ENCODE measurements at places on chromosomes 5 and 9. TPM values are rescaled to one million over a fixed set of nuclear protein-coding genes. Genes with fewer than 3 reads are reported as not detected.

DNA sequence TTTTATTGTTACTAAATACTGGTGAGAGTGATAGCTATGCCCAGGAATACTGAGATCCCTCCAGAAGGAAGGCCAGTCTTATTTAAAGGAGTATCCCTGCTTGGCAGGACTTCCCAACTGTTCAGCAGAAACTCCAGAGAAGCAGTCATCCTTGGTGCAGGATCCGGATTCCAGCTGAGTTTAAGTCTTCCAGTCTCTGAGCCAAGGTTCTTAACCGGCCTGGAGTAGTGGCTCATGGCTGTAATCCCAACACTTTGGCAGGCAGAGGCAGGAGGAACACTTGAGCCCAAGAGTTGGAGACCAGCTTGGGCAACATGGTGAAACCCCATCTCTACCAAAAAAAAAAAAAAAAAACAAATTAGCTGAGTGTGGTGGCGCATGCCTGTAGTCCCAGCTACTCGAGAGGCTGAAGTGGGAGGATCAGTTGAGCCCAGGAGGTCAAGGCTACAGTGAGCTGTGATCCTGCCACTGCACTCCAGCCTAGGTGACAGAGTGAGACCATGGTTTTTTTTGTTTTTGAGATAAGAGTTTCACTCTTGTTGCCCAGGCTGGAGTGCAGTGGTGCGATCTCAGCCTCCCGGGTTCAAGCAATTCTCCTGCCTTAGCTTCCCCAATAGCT, 7.6 kb downstream of the NAIF1 start:
- peaks cover 18% of the 10 kb centered on the region for H3K36me3 ChIP-seq
- peaks cover 28% of the 10 kb centered on the region for H3K4me1 ChIP-seq
- no peak overlapping the region for H3K27ac ChIP-seq
- DNase-seq = no peak

GRCh38 chr9:110579034-110579861, at the start of gene SVEP1:
Gene SVEP1 (minus strand): TSS chr9:110579741. CDS start chr9:110579543, 198 bp downstream.
- peaks cover 4% of the 10 kb centered on the region for H3K4me1 ChIP-seq
- no peaks in the 10 kb centered on the region for H3K36me3 ChIP-seq
- H3K4me3 ChIP-seq = peak within 1 kb of the TSS; percentile 38
- no peak within 1 kb of the TSS for H3K27ac ChIP-seq
- DNase-seq = no peak

GRCh38 chr9:97307091-97307490, 368 bp upstream of the CCDC180 start:
- no peak for DNase-seq
- no peaks in the 10 kb centered on the region for H3K36me3 ChIP-seq
- H3K4me3 ChIP-seq = no peak overlapping the region
- no peak overlapping the region for H3K27ac ChIP-seq
- H3K4me1 ChIP-seq = no peaks in the 10 kb centered on the region

DNA sequence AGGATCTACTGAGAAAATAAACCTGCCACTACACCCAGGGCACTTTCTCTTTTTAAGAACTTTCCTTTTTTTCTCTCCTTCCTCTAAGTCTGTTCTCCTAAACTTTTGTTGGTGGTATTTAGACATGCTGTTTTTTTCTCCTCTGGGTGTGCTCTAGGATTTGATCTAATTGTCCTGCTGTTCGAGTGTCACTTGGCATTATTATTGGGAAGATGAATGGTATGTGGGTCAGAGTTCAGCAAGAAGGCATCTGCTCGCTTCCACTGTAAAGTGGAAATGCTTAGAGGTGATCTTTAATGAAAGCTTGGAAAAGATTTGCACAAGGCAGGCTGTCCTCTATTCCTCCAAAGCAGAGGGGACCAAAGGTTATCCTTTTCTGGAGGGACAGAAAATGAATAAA, 1.3 kb upstream of the PLPPR1 start:
- H3K27ac ChIP-seq = no peak overlapping the region
- H3K4me3 ChIP-seq = no peak overlapping the region
- H3K36me3 ChIP-seq = no peaks in the 10 kb centered on the region
- peaks cover 48% of the 10 kb centered on the region for H3K27me3 ChIP-seq
- no peaks in the 10 kb centered on the region for H3K4me1 ChIP-seq

GRCh38 chr5:146564007-146564762, 48.2 kb upstream of the GPR151 start:
- H3K27me3 ChIP-seq = peaks cover 5% of the 10 kb centered on the region
- H3K27ac ChIP-seq = no peak overlapping the region
- H3K4me3 ChIP-seq = no peak overlapping the region
- DNase-seq = no peak

DNA sequence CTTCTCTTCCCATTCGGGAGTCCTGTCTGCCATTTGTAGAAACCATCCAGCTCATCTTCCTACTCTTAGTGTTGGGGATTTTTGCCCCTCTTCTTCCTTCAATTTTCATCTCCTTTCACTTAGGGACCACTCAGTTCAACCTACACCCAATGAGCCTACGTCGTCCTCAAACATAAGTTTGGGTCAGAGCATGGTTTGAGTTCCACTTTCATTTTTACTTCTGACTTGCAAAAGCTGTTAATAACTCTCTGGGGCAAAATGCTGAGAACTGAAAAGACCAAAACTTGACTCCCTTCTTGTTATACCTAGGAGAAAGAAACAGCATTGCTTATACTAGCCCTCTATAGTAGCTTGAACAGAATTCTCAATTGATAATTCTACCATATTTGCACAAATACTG, 381.5 kb upstream of the MPDZ start:
- no peak for DNase-seq
- no peaks in the 10 kb centered on the region for H3K27me3 ChIP-seq
- no peaks in the 10 kb centered on the region for H3K4me1 ChIP-seq
- no peak overlapping the region for H3K4me3 ChIP-seq

DNA sequence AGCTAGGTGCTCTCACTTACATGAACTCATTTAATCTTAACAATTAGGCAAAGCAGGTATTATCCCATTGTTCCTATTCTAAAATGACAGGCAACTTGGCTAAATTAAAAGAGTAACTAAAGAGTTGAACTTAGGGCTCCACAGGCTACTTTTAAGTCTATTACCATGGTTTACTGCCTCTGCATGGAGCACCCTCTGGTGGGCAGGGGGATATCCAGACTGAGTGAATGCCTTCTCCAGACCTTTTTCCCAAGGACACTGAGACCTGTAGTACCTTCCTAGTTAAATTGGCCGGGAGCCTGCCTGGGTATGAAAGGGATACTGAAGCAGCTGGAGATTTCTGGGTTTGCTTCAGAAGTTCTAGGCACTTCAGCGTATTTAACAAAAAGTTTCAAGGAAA, 238.1 kb downstream of the ELAVL2 start:
- H3K27ac ChIP-seq = no peak overlapping the region
- H3K4me1 ChIP-seq = no peaks in the 10 kb centered on the region
- DNase-seq = no peak
- no peak overlapping the region for H3K4me3 ChIP-seq
- H3K36me3 ChIP-seq = no peaks in the 10 kb centered on the region

FREM1 gene
- total RNA-seq = not detected

PDGFRB gene
- total RNA-seq = 0.62 TPM

All from activated CD4-positive, alpha-beta T cell treated with anti-CD3 and anti-CD28 coated beads, Interleukin-2, amount 10 ng/mL, durations not matched to agents 24 days and 14 days (primary cell).